ENCODE measurements at places on chromosomes 5 and 9.
A peak's percentile ranks its signal among the peaks of the same experiment; 100 is the strongest.

DNA sequence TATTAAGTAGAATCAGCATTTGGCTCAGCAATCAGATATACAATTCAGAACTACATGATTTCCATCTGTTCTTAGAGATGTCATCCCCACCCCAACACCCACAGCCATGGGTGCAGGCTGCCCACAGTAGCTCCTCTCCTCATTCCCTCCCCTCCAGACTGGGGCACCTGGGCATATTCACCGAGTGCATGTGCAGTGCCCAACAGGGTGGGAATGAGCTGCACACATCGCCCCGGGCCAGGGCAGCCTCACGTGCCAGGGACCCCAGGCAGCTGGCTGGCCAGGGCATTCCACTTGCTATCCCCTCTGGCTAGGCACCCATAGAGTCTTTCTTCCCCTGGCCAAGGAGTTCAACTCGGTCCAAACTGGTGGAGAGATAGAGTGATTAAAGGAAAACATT, 461.9 kb upstream of the NUDT12 start:
- DNase-seq = no peak

- no peak for DNase-seq
These were observed 26.2 kb upstream of the SERINC5 start for GRCh38 chr5:80282054-80282453.

DNA sequence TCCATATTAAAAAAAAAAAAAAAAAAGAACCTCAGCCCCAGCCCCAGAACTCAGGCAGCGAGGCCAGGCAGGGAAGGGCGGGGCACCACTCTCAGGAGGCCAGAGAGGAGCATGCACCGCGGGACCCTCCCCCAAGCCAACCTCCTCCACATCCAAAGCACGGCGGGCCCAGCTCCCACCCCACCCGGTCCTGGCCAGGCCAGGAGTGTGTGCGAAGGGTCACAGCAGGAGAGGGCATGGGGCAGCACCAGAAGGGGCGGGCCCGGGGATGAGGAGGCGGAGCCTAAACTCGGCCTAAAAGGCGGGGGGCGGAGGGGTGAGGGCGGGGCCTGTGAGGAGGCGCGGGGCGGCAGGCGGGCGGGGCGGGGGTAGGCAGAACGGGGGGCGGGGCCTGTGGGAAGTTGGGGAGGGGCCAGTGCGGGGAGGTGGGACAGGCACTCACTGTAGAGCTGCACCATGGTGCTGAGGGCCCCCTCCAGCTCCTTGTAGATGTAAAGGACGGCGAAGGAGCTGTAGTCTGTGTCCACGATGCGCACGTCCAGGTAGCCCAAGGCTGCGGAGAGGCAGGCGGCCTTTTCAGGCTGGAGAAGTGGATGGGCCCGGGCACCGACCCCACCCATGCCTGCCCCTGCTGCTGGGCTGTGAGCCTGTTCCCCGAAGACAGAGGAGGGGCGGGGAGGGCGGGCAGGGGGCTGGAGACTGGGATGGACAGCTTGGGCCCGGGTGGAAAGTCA, 1.2 kb downstream of the LCN15 start:
- peak; percentile 40 for DNase-seq

GRCh38 chr9:133098871-133099270, 22.2 kb downstream of the RALGDS start:
- no peak for DNase-seq

DNA sequence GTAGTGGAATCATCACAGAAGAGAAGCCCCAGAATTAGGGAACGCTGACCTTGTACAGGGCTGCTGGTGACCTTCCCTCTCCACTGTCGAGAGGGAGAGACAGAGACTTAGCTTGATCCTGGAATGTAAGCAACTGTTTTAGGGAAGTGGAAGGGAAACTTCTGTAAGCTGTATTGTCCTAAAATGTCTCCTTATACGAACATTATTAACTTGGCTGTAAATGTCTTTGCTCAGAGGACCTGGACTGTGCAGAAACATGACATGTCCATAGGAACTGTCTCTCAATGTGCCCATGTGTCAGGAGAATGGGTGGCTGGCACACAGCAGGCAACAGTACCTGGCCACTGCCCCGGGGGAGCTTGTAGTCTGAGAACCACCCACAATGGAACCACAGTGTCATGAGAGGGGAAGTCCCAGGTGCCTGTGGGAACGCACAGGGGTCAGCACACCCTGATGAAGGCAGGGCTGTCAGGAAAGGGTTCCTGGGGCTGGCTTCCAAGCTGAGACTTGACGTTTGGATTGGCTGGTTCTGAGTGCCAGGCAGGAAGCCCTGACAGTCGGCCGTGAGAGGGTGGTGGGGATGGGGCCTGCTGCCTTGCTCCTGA, 34.0 kb downstream of the DAP start:
- DNase-seq = peak; percentile 17

GRCh38 chr9:120043448-120043847, 536.5 kb downstream of the CDK5RAP2 start:
- DNase-seq = no peak

- DNase-seq = no peak
These were observed 103.1 kb downstream of the ZNF608 start for GRCh38 chr5:124643336-124643735.

DNA sequence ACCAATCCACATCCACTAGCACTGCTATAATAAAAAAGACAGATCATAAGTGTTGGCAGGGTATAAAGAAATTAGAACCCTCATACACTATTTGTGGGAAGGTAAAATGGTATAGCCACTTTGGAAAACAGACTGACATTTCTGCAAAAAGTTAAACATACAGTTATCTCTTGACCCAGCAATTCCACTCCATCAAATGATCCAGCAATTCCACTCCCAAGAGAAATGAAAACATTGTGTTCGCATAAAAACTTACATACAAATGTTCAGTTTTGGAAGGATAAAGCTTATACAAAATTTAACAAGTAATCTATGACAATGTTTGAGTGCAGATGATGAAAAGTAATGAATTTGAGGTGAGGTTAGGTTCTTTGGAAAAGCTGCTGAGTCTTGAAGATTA, 2.1 kb downstream of the KIF27 start:
- DNase-seq = no peak

DNA sequence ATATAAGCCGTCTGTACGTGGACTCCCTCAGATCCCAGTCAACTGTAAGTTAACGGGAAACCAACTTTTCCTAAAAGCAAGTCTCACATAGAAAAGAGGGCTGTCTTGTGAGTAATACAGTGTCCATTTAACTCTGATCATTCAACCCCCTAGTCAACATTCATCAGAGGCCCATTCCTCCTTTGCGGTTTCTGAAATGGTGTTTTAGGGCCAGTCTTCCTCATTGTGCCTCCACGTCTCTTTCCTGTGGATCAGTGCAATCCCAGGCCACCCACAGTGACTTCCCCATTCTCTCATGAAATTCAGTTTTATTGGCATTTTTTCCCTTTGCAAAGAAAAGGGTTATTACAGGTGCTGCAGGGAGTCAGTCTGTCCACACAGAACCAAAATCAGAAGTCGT, 261.8 kb downstream of the NR3C1 start:
- no peak for DNase-seq

- DNase-seq = no peak
These were observed 476.5 kb downstream of the PLK2 start for GRCh38 chr5:57983426-57983825.

- no peak for DNase-seq
These were observed 146.6 kb upstream of the SLC24A2 start for GRCh38 chr9:19935422-19935821.

GRCh38 chr9:131833906-131834305, 94.0 kb upstream of the RAPGEF1 start:
- DNase-seq = no peak

DNA sequence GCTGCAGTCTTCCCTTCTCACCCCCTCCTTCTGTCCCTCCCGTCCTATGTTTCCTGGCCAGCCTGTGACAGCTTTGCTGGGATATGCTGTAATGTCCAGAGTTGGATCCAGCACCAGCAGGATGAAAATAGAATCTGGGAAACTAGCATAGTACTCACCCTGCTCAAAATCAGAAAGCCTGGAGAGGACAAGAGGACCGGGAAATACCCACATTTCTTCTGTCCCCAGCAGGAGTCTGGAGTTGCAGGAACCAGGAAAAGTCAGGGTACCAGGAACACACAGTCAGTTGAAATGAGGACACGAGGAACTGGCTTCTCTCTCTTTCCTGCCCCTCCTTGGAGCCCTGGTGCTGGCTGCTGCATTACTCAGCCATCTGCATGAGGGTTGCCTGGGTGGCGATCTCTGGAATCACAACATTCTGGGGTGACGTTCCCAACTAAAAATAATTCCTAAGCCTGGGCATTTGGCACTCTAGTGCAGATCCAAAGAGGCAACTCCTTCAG, 59.6 kb upstream of the NFIL3 start:
- DNase-seq = no peak

DNA sequence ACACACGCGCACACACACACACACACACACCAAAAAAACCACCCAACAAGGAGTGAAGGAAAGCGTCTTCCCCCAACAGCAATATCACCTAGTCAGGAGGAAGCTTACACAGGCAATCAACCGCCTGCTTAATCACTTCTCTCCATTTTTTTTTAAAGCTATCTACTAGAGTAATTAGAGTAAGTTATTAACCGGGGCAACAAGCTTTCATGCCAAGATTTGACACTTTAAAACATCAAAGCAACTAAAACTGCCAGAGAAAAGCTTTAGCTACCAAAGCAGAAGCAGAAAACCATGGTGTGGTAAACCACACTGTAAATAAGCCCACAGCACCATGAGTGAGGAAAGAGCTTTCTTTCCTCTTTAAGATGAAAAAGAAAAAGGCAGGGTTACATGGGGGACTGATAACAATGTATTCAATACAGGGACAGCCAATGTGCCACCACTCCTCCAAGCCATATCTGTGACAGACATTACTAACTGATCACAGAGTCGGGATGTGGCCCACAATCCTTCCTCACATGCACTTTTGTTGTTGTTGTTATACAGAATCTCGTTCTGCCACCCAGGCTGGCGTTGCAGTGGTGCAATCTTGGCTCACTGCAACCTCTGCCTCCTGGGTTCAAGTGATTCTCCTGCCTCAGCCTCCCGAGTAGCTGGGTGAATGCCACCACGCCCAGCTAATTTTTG, 282.1 kb downstream of the CRB2 start:
- DNase-seq = peak; percentile 6

GRCh38 chr5:51810592-51810991, 427.3 kb downstream of the ISL1 start:
- no peak for DNase-seq
